ENCODE measurements at places on chromosomes 1 and 21.
A peak's percentile ranks its signal among the peaks of the same experiment; 100 is the strongest.

DNA sequence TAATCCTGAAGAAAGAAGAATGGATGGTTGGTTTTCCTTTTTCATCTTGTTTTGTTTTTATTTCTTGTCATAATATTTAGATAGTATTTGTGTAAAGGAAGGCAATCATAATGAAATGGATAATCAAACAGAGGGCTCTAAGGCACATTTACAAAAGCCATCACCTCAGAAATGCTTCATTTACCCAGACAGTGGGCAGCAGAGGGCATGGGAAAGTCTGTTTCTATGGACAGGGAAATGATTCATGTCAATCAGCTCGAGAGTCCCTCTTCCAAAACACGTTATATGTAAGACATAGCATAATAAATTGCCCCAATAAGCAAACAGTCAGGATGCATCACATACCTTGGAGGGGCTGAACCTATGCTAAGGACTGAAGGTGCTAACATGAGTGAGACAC, 426.1 kb downstream of the PLPP3 start:
- no peak for DNase-seq

DNA sequence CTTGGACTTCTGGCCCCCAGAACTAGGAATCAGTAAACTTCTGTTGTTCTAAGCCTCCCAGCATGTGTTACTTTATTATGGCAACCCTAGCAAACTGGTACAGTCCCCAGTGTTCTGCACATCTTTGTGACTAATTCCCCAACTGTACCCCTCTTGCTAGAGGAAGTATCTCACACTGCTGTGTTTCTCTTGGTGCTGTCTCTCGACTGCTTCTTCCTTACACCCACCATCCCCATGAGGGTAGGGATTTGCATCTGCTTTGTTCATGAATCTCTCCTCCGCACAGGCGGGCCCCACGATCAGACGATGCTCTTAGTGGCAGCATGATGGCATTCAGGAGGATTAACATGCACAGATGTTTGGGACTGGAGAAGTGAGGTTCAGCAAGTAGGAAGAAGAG, 46.7 kb downstream of the CLIC6 start:
- DNase-seq, result no peak

DNA sequence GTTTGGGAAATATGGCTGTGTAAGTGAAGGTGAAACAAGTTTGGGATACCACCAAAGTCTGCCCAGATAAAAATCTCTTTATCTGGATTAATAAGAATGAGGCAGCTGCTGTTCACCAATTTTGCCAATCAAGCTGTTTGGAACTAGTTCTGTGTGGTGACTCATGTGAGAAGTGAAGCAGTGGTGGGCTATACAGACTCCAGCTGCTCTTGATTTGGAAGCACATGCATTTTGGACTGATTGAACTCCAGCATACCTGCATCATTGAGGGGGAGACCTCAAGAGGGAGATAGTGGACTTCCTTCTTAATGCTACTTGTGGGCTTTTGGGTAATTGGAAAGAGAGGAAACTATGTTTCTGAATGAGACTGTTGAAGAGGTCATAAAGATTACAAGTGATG, 99.2 kb upstream of the B3GALT2 start:
- DNase-seq, result no peak

DNA sequence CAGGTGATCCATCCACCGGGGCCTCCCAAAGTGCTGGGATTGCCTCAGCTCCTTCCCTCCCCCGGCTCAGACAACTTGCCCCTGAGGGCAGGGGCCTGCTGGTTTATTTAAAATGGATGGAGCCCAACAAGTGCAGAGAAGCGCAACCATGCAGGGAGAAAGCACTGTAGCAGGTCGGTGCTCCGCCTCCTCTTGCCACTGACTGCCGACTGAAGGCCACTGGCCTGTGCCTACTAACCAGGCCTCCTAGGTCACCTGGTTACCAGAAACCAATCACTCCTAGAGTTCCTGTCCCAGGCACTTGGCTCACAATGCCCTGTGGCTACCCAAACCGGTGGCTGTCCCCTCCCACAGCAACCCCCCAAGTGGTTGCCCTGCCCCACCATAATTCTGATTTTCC, 35.9 kb downstream of the ZNF695 start:
- DNase-seq, result no peak

DNA sequence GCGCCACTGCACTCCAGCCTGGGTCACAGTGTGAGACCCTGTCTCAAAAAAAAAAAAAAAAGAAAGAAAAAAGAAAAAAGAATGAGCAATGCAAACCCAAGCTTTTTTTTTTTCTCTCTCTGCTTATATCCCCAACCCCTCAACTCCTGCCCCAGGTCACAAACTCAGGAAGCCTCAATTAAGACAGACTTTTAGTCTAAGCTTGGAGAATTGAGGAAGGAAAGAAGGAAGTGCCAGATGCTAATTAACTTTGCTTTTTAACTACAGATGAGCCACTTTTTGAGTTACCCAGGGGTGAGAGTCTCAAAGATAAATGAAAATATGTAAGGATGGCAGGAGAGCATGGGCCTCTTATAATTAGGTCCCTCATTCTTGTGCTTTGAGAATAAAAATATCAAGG, 33.3 kb downstream of the PIK3CD start:
- no peak for DNase-seq

GRCh38 chr1:86151427-86151826, 5.1 kb downstream of the COL24A1 start:
- DNase-seq, result no peak

GRCh38 chr1:223197923-223198627, 55.0 kb upstream of the TLR5 start:
- DNase-seq, result no peak

- no peak for DNase-seq
Measured at GRCh38 chr1:243454328-243454997, 198.6 kb downstream of the SDCCAG8 start.

DNA sequence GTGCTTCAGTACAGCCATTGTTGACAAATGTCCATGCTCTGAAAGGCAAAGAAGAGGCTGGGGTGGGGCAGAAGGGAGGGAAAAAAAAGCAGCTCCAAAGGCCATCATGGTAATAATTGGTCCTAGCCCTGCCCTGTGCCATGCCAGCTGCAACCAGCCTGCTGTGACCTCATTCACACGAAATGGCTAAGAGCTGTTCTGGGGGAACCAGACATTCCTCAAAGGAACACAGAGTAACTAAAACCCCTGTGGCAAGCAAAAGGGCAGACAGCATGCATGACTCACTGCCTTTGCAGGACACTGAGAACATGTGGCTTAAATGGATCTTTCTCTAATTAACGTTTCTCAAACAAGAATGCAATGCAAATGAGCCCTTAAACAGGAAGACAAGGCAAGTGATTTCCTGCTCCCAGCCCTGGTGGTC, 42.3 kb downstream of the STYXL2 start:
- DNase-seq, result no peak

DNA sequence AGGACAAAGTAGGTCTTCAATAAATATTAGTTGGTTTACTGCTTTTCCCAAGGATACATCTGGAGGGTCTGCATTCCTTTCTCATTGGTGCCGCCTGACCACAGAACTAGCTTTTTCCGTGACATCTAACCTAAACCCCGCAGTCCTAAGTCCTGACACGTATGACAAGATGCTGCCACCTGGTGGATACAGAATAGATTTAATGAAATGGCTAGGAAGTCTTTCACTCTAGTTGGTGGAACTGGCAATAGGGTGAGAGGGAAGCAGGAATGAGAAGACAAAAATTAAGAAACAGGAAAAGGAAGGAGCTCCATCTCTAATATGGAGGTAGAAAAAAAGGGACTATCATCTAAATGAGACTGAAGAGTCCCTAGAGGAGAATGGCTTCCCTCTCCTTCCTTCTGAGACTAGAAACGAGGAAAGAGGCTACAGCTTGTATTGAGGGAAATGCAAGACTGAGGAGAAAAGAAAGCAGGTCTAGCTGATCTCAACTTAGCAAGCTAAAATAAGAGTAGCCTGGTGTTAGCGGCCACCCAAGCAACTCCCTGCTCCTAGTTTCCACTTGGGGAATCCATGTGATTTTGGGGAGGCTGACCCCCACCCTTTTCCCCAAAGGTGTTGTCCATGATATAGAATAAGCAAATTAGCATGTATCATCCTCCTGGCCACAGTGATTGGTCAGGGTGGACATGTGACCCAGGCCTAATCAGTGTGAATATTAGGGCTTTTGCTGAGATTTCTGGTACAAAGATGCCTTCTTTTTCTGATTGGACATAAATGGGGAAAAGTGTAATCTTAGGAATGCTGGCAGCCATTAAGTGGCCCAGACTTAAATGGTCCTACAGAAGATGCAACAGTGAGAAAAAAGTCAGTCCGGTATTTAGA, 5.9 kb downstream of the RFX5 start:
- DNase-seq, result no peak

- no peak for DNase-seq
Measured at GRCh38 chr1:110588486-110588885, 17.7 kb downstream of the KCNA2 start.

DNA sequence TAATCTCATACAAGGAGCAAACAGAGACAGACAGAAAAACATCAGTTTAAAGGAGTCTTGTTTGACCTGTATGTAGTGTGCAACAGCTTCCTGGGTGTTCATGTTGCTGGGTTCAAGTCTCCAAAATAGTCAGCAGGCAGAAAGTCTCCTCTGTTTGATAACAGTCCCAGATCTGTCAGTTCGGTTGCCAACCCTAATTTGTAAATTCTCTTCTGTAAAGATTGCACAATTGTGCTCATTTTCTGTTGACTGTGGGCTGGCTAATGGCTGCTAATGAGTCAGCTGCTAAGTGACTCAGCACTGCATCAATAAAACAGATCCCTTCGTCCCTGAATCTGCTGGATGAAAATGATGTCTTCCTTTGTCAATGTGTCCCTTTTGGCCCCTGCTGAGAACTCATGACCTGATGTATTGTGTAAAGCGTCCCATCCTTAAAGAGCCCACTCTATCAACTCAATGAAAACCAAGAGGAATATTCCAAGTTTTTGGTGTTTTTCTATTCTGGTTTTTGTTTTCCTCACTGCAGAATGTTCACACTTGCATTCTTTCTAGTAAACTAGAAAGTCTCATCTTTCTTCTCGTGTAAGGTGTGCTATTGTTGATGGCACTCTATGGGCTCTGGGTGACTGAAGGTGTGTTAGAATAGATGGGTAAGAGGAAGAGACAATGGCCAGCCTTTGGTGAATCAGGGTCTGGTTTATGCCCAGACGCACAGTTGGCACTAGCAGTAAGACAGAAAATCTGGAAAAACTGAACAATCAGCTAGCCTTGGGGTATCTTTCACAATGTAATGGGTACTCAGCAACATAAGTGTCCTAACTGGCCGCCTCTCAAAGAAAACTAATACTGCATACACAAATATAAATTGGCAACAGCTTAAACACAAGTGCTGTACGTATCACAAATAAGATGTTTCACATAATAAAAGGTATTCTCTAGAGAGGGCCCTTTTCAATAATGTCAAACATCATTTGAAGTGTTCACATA, 75.1 kb upstream of the SIPA1L2 start:
- DNase-seq, result no peak

DNA sequence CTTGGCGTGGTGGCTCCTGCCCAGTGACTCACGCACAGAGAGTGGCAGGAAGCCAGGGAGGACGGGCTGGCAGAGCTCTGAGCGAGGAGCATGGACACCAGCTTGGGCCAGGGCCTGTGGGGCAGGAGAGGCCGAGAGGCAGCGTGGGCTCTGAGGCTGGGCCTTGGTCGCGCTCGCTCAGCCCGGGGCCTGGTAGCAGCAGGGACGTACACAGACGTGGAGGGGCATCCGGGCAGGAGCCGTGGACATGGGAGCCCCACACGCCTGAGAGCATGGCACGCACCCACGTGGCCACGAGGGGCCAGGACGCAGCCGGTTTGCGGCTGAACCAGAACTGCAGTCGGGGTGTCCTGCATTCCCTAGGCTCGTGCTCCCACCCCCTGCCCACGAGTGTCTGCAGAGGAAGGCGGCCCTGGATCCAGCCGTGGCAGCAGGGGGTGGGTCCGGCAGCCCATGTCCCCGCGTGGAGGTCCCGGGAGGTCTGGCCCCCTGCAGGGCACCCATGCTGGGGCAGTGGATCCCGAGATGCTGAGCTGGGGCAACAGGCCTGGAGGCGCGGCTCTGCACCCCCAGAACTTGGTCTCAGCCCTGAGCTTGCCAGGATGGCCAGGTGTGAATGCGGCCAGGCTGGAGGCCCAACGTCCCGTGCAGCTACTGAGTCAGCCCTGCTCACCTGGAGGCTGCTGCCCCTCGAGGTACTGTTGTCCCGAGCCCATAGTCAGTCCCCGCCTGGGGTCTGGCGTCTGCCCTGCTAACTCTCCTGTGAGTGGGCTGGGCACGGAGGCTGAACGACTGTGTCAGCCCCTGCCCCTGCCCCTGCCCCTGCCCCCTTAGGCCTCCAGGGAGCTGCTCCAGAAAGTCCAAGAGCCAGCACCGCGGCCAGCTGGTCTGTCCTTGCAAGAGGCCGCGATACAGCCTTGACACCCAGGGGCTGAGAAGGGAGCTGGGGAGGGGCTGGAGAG, 61.6 kb downstream of the SLX9 start:
- peak; percentile 79 for DNase-seq

DNA sequence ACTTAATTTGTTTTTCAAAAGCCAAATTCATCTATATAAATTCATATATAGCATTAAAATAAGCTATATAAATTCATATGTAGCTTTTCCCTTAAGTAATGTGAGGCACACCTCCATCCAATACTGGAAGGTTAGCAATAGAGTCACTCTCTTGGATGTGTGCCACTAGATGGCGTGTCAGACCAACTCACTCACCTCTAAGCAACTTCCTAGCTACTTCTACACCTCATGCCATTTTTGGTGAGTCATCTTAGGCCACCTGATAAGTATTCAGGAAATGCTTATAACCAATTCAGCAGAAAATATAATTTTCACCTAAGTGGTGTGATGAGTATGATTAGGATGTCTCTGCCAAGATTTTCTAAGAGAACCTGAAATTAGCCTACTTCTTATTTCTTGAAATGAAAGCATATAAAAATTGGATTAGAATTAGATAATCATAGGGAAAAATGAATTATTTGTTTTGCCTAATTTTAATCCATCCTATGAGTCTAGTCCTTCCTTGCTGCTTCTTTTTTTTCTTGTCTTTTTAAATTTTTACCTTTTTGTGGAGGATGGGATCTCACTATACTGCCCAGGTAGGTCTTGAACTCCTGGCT, 34.4 kb upstream of the TADA1 start:
- peak; percentile 51 for DNase-seq

DNA sequence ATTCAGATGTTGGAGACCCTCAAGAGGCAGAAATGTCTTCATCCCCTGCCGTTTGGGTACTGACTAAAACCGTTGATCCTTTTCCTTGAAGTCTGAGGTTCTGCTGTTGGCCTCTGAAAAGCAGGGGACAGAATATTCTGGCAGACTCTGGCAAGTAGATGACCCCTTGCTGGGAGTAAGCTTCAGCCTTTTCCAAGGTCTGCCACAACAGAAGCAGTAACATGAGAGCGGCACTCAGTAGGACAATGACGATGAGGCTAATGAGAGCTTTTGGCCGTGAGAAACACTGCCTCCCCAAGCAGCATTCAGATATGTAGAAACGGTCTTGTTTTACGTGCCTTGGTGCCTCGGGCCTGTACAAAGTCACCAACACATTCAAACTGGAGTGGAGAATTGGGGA, 143.7 kb downstream of the ST6GALNAC5 start:
- DNase-seq, result no peak

- no peak for DNase-seq
Measured at GRCh38 chr1:93255222-93256079, 74.9 kb downstream of the CCDC18 start.

- no peak for DNase-seq
Measured at GRCh38 chr1:233277637-233278606, 17.6 kb downstream of the PCNX2 start.
